AG04449 (cell line): ENCODE measurements at places on chromosomes 1 and 21.

GRCh38 chr1:39788758-39789570 lies at the start of gene BMP8B:
Gene BMP8B (minus strand): TSS chr1:39788865. CDS start chr1:39788485, 380 bp downstream.
- DNase-seq: no peak

DNA sequence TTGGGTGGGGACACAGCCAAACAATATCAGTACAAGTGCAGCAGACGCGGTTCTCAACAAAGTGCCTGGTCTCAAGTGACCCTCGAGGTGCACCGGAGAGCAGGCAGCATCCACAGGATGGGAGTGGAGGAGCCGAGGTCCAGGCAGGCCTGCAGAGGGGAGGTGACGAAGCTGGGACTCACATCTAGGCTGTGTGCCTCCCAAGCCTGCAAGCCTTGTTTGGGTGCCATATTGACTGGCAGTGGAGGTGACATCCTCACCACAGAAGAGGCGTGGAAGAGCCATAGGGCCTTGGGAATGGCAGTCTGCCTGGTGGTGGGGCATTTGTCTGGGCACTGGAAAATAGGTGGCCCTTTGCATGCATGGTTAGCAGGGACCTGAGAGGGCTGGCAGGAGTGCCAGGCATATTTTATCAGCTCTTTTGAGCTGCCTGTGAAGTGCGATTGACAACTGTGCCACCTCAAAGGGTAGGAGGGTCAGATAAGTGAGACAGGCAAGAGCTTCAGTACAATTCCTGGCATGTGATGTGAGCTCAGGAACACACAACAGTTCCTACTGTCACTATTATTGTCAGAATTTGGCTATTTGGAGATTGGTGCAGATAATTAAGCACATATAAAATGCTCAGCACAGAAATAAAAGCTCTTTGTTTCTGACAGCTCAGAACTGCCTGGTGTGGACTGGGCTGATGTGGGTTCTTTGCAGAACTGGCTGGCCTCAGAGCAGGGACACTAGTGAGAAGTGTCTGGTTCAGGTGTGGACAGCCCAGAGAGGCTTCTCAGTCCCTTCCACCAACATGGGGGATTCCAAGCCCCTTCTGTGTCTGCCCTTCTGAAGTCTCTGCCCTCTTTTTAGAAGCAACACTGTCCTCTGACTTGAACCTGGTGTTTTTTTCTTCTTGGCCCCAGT lies 347.6 kb upstream of the AJAP1 start:
- DNase-seq: no peak

GRCh38 chr1:113811156-113811887 lies 954 bp downstream of the RSBN1 start:
- no peak for DNase-seq

DNA sequence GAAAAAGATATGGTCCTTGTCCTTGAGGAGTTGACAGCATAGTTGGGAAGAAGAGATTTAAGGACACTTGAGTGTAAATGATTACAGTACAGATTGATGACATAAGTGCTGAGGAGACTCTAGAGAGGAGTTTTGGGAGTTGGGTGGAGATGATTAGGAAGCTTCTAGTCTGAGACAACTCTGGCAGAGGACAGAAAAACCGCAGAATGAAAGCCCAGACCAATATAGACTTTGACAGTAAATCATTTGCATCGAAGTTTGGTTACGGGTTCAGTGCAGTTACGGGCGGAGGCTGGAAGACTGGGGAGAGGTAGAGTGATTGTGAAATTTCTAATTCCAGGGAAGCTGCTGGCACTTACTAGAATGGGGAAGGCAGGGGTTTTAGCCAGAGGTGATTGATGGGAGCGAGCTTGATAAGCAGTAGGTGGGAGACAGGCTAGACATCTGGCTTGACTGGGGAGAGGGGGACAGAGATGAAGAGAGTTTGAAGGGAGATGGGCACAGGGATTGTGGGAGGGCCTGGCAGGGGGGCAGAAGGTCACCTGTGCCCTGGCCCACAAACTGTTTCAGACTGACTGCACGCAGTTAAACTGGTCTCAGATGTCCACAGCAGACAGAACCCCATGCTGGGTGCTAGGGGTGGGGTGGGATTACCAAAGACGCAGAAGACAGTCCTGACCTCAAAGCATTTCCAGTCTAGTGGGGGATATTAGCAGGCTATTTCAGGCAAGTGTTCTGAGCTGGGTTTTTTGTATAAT lies 20.1 kb downstream of the SH2D2A start:
- DNase-seq: no peak

- DNase-seq: no peak
Observed at GRCh38 chr1:232363008-232363407, 266.9 kb downstream of the SIPA1L2 start.

DNA sequence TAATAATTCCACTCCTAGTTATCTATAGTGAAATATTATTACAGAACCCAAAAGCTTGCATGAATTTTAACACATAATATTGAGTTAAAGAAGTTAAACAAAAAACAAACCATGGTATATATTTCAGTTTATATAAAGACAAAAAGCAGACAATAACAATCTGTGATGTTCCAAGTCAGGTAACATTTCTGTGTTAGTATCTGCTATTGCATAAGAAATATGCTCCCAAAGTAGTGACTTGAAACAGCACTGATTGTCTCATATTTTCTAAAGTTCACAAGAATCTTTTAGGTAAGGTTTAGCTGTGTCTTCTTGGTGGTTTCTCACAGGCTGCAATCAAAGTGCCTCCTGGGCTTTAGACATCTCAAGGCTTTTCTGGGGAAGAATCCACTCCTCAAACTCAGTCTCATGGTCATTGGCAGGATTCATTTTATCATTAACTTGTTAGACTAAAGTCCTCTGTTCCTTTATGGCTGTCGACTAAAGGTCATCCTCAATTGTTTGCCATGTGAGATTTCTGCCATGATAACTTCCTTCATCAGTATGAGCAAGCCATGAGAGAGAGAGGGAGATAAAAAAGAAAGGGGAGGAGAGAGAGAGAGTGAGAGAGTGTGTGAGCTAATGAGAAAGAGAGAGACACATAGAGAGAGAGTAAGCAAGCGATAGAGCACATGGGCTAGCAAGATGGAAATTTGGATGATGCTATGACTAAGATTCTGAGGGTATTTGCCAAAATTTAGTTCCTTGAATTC lies 19.9 kb downstream of the GBP1 start:
- no peak for DNase-seq
